ENCODE measurements at places on chromosomes 1 and 21.

GRCh38 chr1:84686223-84686622 is 4.0 kb downstream of the SSX2IP start:
- DNase-seq = no peak

GRCh38 chr1:102174259-102174863 is 177.6 kb upstream of the OLFM3 start:
- DNase-seq = no peak

DNA sequence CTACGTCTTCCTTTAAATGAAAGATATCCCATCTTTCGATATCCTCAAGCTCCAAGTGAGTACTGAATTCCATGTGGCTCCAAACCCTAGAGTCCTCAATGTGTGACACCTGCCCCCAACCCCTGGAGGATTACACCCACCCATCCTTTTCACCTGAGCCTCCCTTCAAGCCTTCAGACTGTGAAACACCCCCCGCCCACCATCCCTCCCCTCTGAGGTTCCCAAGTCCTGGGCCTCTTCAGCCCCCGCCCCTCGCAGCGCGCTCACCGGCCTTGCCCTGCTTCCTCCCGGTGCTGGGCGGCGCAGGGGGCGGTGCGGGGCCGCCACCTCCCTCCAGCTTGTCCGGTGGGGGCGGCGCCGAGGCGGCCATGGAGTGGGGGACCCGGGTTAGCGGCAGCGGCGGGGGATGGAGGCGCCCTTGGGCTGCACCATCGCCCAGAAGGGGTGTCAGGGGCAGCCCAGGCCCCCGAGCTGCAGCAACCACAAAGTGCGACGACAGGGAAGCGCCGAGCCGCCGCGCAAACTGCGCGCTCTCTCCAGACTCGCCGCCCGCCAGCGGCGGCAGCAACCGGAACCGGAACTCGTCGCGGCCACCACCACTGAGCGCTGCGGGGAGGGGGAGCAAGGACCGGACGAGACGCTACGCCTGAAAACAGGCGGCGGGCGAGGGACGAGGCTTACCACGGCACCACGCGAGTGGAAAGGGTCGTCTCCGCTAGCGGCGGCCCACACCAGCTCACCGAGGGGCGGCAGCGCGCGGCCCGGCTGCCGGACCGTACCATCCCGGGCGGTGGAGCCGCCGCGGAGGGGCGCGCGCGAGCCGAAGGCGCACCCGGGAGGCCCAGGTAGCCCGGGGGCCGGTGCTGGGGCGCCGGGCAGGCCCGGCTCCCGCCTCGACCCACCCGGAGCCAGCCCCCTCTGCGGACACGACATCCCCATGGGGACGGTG is at the start of gene PYGO2:
Gene PYGO2 (minus strand): TSS at position 576 of the 949 bp plus-strand sequence. CDS start 206 bp downstream, at position 370.
- DNase-seq = peak; percentile 85

- DNase-seq = no peak
Observed at GRCh38 chr1:77133731-77134358, 85.4 kb downstream of the PIGK start.

DNA sequence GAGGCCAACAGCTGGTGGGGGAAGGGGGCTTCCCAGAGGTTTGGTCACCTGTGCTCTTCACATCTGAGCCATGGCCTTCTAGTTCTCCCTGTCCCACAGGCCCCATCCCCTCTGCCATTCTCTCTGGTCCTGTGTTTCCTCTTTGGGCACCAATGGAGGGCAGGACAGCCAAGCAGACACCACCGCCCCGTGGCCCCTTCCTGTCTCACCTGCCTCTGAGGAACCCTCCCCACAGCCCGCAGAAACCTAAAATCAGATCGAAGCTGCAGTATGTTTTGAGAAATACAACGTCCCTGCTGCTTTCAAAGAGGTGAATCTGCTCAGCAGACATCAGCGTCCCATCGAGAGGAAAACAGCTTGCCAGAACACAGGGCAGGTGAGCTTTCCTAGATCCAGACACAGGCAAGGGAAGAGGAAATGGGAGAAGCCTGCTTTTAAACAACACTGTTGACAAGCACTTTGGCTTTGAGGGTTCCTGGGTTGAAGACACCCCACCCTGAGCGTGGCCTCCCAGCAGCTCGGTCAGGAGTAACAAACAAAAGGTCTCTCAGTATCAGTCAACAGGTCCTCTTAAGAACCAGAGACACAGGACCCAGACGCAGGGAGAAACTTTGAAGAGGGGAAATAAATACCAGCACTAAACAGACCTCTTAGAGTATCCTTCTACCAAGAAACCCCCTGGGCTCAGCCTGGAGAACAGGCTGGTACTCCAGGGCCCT is 2.3 kb downstream of the PANK4 start:
- no peak for DNase-seq

All from cerebellum (tissue), 4 donors.